ENCODE measurements at places on chromosomes 3 and 15. TPM values are rescaled to one million over a fixed set of nuclear protein-coding genes. Genes with fewer than 3 reads are reported as not detected.

- no peak for DNase-seq
These were observed 46.1 kb downstream of the APBA2 start for GRCh38 chr15:28931828-28932227.

DNA sequence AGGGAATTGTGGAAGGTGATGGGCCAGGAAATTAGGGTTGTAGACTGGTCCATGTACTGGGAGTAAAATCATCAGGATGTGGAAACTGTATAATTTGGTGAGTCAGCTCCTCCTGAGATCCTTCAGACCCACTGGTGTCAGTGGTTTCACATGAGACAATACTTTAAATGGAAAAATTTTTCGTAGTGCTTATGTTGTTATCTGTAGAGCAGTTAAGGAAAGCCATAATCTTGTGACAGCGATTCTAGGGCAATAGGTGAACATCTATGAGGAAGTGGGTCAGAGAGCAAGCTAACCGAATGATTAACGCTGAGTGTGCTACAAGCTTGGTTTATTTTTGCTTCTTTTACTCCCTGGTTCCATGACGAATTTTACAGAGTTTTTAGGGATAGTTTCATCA lies 200.6 kb downstream of the CADM2 start:
- DNase-seq: no peak

Gene LDHAL6B
- not detected for total RNA-seq

DNA sequence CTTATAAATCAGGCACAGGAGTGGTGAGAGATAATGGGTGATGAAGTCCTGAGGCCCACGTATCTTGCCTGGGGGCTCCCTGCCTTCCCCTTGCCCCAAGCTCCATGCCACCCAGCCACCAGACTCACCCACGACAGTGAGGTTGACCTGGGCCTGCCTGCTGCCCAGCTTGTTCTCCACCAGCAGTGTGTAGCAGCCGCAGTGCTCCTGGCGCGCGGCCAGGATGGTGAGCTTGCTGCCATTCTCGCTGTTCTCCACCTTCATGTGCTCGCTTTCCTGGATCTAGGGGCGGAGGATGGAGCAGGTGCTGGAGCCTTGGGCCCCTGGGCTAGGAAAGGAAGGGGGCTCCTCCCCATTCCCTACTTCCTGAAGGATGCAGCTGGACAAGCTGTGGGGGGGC lies 79.1 kb upstream of the HACD2 start:
- no peak for DNase-seq

Gene IL16
- 242 TPM for total RNA-seq

- no peak for DNase-seq
These were observed 81.3 kb downstream of the CADPS start for GRCh38 chr3:62793946-62794345.

Gene HHLA2
- 1.4 TPM for total RNA-seq

Gene FOXL2NB
- total RNA-seq: not detected

GRCh38 chr3:170421111-170421641 lies 2.5 kb downstream of the CLDN11 start:
- DNase-seq: no peak

Gene SLC22A13
- 0.37 TPM for total RNA-seq

DNA sequence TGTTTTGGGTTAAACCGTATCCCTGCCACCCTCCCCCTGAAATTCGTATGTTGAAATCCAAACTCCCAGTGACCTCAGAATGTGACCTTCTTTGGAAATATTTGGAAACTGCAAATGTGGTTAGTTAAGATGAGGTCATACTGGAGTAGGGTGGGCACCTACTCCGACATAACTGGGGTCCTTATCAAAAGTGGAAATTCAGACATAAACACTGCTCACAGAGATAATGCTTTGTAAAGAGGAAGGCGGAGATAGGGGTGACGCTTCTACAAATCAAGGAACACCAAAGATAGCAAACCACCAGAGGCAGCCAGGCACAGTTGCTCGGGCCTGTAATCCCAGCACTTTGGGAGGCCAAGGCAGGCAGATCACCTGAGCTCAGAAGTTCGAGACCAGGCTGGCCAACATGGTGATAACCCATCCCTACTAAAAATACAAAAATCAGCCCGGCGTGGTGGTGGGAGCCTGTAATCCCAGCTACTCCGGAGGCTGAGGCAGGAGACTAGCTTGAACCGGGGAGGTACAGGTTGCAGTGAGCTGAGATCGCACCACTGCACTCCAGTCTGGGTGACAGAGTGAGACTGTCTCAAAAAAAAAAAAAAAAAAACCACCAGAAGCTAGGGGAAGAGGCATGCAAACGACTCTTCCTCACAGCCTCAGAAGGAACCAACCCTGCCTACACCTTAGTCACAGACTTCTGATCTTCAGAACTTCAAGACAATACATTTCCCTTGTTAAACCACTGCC lies 51.1 kb upstream of the CHD2 start:
- peak; percentile 65 for DNase-seq

Gene FHIT
- total RNA-seq: 41.2 TPM

DNA sequence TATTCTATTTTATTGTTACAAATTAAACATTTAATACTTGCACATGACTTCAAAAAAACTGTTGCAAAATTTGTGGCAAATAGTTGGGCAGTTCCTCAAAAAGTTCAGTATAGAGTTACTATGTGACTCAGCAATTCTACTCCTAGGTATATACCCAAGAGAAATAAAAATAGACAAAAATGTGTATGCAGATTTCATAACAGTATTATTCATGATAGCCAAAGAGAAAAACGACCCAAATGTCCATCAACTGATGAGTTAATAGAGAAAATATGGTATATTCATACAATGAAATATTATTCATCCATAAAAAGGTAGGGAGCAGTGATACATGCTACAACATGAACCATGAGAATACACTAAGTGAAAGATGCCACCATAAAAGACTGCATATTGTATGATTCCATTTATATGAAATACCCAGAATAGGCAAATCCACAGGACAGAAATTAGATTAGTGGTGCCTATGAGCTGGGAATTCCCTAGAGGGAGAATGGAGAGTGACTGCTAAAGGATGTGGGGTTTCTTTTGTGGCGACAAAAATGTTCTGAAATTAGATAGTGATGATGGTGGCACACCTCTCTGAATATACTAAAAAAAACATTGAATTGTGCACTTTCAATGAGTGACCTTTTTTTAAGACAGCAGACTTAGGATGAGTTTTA lies 31.6 kb upstream of the CLASP2 start:
- DNase-seq: no peak

Gene HEMK1
- total RNA-seq: 49.0 TPM

DNA sequence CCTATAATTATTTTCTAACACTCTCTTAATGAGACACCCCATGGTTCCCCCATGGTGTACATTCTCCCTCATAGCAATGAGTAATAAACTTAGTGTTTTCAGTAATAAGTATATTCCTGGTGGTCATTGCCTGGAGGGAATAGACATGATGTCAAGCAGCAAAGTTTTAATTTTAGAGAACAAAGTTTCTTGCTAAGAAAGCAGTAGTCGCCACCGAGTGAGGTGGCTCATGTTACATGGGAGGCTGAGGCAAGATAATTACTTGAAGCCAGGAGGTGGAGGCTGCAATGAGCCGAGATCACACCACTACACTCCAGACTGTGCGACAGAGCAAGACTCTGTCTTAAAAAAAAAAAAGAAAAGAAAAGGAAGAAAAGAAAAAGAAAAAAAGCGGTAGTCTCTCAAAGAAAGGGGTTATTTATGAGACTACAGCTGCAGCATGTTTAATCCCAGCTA lies 2.4 kb upstream of the ELP6 start:
- DNase-seq: no peak

DNA sequence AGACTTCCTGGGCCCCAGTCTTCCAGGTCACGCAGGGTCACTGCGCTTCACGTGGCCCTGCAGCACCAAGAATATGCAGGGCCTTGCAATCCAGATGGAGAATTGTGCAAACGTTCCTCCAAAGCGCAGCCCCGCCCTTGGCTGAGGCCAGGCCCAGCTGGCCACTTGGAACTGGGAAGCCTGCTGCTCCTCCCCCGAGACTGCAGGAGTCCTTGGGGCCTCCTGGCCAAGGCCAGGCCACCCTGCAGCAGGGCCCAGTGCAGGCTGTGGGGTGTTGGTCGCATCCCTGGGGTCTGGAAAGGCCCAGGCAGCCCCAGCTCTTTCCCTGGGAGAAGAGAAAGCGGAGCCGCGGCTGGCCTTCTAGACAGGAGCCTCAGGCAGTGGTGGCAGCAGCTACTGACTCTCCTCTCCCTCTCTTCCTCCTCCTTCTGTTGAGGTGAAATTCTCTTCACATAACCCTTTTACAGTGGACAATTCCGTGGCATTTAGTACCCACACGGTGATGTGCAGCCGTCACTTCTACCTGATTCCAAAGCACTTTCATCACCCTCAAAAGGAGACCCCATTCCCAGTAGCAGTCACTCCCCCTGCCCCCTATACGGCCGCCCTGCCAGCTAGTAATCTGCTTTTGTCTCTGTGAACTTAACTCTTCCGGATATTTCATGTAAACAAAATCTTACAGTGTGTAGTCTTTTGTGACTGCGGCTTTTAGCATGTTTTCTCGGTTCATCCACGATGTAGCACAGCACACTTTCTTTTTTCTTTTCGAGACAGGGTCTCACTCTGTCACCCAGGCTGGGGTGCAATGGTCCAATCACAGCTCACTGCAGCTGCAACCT lies 103.9 kb downstream of the TMEM266 start:
- DNase-seq: no peak

Gene WDR76
- 76.8 TPM for total RNA-seq

Gene HCN4
- total RNA-seq: not detected

- no peak for DNase-seq
These were observed 181.5 kb upstream of the LYSMD4 start for GRCh38 chr15:99914723-99915122.

Gene TEX9
- 1.1 TPM for total RNA-seq

DNA sequence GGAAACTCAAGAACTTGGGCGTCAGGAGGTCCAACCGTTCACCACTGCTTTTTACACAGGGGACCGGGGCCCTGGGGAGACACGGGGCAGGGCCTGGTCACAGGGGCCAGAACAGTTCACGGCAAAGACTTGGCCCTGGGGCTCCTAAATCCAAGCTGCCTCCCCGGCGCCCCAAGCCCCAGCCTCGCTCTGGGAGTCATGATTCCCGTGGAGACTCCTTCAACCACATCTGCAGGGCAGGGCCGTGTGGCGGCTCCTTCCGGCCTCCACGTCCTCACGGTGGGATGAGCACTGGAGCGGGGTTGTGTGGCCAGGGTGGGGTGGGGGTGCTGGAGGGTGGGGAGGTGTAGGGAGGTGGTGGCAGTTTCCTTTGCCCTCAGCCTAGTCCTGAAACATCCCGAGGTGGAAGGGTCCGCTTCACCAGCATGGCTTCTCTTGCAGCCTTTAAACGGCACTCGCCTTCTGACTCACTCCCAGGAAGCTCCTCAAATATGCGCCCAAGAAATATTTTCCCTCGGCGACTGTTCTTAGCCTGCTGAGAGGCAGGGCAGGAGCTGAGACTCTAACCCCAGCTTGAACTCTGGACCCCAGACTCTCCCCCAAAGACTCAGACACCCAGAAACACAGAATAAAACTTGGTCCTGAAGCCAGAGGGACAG lies 1.8 kb downstream of the MUC4 start:
- no peak for DNase-seq

- DNase-seq: no peak
These were observed 9.6 kb upstream of the SMARCC1 start for GRCh38 chr3:47791193-47791855.

DNA sequence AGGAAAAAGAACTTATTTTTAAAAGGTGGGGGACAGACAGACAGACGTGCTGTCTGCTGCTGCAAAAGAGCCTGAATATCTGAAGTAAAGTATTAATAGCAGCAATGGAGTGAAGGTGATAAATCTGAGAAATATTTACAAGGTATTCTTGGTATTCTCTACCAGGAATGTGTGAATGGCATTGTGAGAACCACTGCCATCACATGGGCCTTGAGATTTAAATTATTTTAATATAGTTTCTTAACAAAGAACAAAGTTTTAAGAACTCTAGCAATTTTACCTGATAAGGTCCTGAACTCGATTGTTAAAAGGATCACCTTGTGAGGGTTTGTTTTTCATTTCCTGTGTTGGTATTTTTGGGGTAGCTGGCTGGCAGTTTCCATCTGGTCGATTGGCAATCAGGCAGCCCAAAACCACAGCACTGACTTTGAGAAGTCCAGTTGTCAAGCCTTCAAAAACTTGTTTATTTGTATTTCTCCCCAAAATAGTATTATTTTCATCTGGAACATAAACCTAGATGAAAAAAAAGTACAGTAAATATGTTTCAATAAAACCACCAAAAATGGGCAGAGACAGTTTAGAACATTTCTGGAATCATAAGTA lies 97.3 kb downstream of the ISL2 start:
- no peak for DNase-seq

DNA sequence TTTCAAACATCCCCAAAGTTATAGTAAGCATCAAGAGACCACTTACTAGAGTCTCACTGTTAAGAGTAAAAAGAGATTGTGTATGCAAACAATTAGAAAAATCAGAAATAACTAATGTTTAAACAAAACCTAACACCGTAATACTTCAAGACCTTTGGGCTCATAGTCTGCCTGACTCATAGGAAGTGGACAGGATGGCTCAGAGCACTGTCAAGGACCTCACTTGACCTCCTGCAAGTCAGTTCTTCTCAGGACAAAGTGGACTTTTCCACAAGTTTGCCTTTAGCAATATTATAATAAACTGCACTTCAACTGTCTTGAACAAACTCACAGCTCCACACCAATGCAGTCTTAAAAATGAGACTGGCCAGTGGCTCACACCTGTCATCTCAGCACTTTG lies 34.8 kb downstream of the IL12A start:
- DNase-seq: no peak

DNA sequence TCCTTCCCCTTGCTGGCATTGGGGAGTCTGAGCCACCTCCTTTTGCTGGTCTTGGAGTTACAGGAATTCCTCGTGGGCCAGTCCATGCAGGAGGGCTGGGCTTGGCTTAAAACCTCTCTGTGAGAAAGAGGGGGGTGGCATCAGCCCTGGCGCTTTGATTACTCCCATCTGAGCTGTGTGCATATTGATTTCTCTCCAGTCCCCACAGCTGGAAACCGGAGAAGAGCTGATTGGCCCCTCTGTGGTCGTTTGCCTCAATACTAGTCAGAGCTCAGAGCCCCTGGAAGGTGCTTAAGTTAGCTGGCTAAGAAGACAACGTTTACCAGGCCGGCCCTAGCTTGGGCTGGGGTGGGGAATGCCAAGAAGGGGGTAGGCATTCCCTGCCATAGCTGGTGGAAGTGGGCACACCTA lies 4.0 kb upstream of the RASGRF1 start:
- no peak for DNase-seq

Gene CFAP161
- not detected for total RNA-seq

GRCh38 chr3:71371282-71371681 lies 212.2 kb downstream of the FOXP1 start:
- no peak for DNase-seq

- DNase-seq: no peak
These were observed 114.7 kb upstream of the BHLHE40 start for GRCh38 chr3:4864503-4864902.

GRCh38 chr3:152206243-152206760 lies 62.4 kb upstream of the MBNL1 start:
- no peak for DNase-seq

Gene NR2F2
- not detected for total RNA-seq

Data from activated CD4-positive, alpha-beta T cell treated with anti-CD3 and anti-CD28 coated beads, Interleukin-2, amount 10 ng/mL, durations not matched to agents 7 days and 5 days (primary cell).